Stimulated activated CD4-positive, alpha-beta T cell treated with anti-CD3 and anti-CD28 coated beads, Interleukin-4, amount 100 ng/mL, for 4 hours (primary cell): ENCODE measurements at places on chromosomes 2 and 18.

DNA sequence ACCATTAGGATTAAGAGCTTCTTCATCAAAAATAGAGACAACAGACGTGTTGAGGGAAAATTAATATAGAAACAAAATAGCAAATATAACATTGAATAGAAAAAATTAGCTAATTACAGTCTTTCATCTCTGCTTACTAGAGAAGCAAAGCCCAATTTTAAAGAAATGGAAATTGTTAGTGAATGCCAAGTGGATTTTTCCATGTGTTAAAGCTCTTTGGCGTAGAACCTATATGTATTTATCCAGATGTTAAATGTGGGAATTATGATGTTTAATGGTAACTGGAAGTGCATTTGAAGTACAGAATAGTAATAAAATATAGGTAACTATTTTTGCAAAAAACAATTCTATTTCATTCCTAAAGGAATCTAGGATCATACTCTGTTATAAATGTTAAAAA, 212.0 kb upstream of the COL3A1 start:
- no peak for DNase-seq

DNA sequence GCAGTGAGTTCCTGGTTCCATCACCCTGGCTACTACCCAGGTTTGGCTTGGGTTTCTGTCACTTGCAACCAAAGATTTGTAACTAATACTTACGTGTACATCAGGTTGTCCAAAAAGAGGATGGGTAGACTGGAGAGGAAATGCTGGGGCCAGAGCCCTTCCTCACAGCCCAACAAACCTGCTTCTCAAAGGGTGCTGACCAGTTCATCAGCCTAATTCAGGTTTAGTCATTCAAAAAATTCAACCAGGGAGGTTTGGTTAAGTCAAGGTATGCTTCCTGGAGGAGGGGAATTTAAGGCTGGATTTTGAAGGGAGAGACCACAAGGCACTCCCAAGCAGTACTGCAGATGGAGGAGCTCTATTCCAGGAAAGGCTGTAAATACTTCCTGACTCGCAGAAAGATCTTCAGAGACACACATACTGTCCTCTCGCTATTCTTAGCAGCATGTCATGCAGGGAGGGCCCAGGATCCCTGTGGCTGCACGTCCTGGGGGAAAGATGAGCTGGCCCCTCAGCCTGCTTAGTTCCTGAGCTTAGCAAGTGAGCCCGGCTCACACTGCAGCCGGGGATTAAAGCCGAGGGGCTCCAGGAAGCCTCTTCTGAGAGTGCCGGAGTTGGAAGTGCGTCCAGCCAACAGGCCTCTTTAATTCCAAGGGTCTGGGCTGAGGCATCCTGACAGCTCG, 40.0 kb upstream of the BIN1 start:
- no peak for DNase-seq

DNA sequence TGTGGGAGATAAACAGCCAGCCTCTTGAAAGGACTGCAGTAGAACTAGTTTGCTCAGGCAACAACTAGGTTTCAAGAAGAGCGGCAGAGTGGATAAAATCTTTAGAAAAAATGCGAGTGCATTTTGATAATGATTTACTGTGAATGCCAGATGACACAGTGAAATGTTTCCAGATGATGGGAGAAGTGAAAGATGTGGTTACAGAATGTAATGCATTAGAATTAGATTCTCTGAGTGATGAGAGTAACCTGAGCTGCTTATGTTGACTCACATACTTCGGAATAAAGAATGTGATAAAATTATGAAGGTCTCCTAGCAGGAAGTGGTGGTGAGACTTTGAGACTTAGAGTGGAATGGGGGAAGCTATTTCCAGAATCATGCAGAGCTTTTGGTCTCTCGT, 184.3 kb downstream of the GULP1 start:
- no peak for DNase-seq

GRCh38 chr2:54052825-54053718, 62.3 kb upstream of the ACYP2 start:
- no peak for DNase-seq

DNA sequence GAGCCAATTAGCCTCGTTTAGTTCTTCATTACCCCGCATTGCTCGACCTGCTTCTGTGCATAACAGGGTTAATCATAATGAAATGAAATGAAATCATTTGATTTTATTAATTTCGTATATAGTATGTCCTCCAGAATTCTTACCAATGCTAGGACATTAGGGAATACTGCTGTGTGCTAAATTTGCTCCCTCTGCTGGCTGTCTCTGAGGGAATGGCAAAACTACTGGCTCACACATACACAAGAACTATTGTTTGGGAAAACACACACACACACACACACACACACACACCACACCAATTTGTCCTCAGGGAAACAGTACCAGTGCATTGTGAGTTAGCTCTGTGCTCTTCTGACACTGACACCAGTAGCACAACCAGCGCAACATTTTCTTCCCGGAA, 273.3 kb upstream of the TCF4 start:
- DNase-seq = no peak

- DNase-seq = no peak
Measured at GRCh38 chr2:26558271-26559043, 80.5 kb upstream of the OTOF start.

GRCh38 chr18:71223486-71223885, 934.6 kb downstream of the SOCS6 start:
- no peak for DNase-seq

DNA sequence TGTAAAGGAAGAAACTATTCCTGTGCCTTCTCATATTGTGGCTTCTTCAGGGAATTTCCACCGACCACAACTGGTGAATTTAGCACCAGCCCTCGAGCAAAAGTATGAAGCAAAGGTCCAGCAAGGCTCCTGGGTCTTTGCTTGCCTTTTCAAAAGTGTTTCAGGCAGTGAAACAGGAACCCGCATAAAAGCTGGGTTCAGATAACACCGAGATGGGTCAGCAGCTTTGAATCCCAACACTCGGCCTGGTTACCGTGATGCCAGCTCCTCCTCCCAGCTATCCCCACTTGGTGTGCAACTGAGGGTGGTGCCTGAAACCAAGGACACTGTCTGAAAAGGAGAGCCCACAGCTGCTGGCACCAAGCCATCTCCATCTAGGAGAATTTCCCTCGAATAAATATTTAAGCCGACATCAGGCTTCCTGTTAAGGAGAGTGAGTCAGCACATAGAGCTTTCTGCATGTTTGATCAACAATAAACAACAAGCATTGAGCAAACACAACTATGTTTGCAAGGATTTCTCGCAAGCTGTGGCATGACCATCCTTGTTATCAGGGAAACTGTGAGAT, 69.5 kb downstream of the ANTXR1 start:
- no peak for DNase-seq

GRCh38 chr2:162149940-162150339, 2.1 kb downstream of the GCG start:
- DNase-seq = no peak

DNA sequence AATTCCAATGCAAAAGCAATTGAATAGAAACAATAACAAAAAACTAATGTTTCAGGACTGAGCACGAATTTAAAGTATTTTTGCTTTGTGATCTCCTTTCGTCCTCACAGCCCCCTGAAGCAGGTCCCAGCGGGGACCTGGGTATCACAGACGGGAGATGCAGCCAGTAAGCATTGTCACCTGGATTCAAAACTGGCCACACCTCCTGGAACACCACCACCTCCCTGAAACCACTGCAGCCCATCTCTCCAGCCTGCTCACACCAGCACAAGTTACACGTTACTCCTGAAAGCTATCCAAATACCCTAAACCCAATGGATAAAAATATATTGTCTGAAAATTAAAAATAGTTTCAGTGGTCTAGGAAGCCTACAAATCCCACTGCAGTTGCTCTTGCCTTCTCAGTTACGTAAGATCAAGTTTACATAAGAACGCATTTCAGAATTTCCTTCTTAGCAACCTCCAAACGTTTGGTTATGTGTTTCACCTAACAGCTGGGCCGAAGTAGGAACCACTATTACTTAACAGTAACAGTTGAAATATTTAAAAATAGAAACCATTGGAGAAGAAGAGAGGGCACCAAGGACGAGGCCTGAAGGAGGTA, 178.0 kb downstream of the HDAC4 start:
- no peak for DNase-seq

DNA sequence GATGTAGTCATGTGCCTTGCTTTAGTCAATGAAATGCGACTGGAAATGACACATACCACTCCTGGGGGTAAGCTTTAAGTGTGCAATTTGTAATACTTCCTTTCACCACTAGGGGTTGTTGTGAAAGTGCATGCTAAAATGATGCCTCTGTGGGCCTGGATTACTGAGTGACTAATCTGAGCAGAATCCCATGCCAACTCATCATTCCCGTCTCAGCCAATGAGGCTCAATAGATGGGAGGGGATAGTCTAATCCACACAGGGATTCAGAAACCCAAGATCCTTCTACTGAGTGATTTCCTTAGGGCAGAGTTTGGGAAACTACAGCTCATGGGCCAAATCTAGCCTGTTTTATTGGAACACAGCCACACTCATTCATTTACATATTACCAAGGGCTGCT, 54.0 kb downstream of the HRH4 start:
- DNase-seq = no peak

DNA sequence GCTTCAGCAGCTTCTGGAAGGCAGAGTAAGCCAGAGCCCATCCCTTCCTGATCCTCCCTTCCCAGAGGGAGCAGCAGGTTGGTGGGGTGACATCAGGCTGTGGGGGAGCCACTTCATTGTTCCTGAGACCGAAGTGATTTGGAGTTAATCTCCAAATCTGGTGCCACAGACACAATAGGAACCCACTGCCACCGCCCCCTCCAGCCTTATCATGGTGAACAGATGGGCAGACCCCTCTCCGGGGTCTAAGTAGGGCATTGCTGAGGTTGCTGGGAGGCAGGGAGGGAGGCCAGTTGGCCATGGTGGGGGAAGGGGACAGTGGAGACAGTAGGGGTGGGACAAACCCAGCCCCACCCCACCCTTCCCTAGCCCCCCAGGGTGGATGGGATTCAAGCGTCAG, 25.6 kb upstream of the SLC35F6 start:
- no peak for DNase-seq

- DNase-seq = no peak
Measured at GRCh38 chr18:47265197-47265596, 13.7 kb upstream of the SKOR2 start.

DNA sequence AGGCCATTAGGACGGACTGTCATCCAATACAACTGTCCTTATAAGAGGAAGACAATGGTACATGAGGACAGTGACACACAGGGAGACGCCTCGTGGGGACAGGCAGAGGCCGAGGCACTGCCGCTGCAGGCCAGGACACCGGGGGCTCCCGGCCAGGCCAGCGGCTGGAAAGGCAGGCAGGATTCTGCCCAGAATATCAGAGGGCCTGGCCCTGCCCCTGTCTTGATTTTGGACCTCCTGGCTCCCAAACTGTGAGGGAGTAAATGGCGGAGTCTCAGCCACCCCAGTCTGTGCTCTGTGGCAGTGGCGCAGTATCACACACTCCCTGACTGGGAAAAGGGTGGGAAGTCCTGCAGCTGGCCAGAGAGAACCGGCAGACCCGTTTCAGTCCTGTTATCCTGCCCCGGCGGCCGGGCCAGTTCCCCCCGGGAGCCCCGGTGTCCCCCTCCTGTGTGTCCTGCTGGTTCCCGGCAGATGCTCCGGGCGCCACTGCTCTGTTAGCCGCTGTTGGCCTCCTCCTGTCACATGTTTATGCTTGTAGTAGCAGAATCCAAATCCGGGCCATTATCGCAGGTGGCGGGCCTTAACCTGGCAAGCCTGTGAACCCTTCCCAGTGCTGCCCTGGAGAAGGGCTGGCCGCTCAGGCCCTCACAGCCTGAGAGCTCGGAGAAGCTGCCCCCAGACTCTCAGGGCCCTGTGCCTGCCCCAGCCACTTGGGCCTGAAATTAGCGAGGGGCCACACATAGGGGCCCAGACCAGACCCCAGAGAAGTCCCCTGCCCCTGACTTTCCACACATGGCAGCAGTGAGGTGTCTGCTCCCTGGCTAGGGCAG, 31.4 kb upstream of the TAF1B start:
- no peak for DNase-seq

DNA sequence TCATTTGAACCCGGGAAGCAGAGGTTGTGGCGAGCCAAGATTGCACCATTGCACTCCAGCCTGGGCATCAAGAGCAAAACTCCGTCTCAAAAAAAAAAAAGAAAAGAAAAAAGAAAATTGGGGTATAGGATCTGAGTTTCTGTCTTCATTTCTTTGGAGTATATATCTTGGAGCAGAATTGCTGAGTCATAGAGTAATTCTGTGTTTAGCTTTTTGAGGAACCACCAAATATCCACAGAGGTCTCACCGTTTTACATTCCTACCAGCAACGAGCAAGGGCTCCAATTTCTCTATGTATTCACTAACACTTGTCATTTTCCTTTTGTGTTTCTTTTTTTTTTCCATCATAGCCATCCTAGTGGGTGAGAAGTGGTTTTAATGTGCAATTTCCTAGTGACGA, 87.6 kb upstream of the TEX51 start:
- no peak for DNase-seq

- no peak for DNase-seq
Measured at GRCh38 chr2:157204401-157204800, 53.1 kb upstream of the GALNT5 start.

DNA sequence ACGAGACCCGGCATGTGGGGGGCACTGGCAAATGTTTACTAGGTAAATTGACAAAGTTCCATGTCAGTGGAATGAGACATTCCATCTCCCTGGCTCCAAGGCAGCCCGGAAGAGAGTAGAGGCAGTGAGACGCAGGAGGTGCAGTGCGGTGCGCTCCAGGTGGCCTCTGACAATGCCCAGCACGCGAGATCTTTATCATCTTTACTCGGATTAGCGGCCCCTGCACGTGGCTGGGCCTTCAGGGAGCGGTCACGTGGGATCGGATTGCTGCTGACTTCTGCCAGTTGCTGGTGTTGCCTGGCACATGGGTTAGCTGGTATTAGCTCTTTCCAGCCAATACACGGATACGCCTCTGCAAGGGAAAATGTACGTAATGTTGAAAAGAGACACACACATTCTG, 151.2 kb upstream of the ALKAL2 start:
- no peak for DNase-seq

DNA sequence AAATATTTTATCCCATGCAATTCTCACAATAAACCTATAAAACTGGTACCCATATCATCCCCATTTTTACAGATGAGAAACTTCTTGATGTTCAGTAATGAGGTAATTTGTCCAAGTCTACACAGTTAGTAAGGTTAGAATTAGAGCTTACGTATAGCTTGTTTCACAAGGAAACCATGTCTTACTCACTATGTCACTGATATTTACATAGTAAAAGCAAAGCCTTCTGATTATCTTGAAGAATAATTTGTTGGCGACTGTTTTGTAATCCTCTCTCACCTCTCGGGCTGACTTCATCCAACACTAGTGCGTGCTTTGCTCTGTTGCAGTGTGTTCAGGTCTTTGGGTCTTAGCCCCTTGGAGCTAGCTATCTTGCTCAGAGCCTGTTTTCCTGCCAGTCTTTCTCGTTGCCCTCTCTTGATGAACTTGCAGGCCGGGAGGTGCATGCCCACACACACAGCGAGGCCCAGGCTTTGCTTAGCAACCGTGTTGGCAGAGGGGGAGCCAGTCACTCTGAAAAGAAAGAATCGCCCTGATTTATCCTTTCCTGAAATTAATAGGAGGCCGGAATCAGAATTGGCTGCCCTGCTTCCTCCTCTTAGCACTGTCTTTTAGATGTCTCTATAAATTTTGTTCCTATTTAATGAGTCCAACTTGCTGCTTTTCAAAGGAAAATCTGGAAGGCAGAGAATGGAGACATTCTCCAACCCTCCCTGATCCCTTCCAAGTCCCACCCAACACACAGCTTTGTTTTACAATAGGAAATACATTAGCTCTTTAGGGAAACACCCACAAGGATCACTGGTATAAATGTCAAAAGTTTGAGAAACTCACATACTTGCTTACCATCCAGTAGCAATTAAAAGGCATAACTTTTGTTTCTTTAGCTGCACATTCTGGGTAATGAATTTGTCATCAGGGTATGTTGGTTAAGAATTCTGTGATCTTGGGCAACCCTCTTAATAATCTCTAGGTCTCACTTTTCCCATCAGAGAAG, 97.6 kb upstream of the SEC11C start:
- no peak for DNase-seq
